Activated T-helper 1 cell treated with anti-CD3 and anti-CD28 coated beads, Interleukin-12 subunit alpha, Interleukin-12 subunit beta, Interleukin-2, Interleukin-4 antibody, amounts not matched to agents 30 ng/mL and 10 ng/mL and 1 ng/mL, durations not matched to agents 14 hours and 24 hours and 36 hours (primary cell): ENCODE measurements at places on chromosomes 7 and 10. TPM values are rescaled to one million over a fixed set of nuclear protein-coding genes. Genes with fewer than 3 reads are reported as not detected.

Gene TRPV6
- not detected in 2 replicates for total RNA-seq

DNA sequence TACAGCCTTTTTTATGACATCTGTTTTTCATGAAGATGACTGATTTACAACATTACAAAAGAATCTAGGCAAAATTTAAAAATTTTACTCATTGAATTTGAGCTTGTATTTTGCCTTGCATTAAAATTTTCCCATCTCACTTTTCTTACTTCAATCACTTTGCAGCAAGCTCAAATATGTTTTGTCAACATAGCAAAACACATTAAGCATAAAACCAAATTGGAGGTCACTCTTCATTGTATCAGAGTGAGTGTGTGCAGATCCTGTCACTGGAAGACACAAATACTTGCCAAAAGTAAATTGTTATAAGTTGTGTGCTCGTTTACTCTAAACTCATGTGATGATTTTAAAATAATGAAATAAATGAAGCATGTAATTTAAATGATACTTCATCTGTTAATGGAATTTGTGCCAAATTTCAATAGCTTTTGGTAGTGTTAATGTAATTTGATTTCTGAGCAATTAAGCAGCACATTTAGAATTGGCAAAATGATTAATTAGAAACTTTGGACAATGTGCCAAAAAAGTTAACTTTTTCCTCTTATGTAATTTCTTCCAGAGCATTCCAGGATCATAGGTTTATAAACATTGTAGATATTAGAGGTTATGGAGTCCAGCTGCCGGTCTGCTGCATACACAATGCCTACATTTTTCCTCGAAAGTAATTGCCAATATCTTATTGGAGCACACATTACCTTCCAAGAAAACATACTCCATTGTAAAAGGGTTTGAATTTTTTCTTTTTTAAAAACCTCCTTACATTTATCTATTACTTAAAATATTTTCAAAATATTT lies 1078.2 kb upstream of the LRRTM3 start:
- no peak for DNase-seq

Gene PLEKHS1
- 0.05 and 0.07 TPM in 2 replicates for total RNA-seq

GRCh38 chr10:99537989-99538917 lies 5.5 kb downstream of the NKX2-3 start:
- DNase-seq: no peak

Gene TMEM140
- 2.9 and 4.5 TPM in 2 replicates for total RNA-seq

DNA sequence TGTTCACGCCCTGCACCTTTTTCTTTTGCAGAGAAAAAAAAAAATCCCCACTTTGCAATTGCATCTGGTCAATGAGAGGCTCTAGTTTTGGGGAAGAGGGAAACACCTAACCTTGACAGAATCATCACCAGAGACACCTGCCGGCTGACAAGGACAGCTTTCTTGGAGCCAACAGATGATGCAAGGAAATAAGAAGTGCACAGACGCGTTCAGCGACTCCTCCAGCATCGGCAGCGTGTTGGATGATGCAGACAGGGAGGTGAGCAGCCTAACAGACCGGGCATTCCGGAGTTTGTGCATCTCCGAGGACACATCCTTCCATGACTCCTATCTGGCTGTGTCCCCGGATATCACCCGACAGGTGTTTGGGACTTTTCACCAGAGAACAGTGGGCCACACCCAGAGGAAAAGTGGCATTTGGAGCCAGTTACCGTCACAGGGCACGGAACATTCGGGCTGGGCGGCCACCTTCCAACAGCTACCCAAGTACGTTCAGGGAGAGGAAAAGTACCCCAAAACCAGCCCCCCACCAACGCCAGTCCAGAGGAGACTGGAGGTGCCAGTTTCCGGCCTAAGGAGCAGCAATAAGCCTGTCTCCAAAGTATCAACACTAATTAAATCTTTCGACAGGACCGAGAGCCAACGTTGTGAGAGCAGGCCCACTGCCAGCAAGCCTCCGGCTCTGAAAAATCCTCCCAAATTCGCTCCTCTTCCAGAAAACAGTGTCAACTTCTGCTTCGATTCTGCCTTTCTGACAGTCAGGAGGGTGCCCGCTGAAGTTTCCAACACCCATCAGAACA lies 23.6 kb downstream of the C10orf71 start:
- no peak for DNase-seq

DNA sequence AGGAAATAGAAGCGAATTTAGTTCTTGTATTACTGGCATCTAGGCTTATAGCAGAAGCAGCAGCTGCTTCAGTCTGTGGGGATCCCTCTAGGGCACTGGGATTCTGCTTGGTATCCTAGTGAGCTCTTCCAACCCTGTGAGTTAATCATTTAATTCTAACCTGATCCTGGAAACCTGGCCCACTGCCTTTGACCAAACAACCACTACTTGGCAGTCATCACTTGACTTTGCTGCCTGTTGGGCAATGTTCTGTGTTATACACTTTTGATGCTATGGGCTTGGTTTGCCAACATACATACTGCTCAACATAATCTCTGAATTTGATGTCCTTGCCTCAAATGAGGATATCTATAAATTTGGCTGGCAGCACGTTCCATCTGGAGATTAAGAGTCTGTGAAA lies 813.4 kb downstream of the ANKRD7 start:
- no peak for DNase-seq

GRCh38 chr10:47025540-47026300 lies 114.5 kb downstream of the PTPN20 start:
- DNase-seq: no peak

Gene ZC3HAV1
- total RNA-seq: 89.7 and 90.0 TPM in 2 replicates

DNA sequence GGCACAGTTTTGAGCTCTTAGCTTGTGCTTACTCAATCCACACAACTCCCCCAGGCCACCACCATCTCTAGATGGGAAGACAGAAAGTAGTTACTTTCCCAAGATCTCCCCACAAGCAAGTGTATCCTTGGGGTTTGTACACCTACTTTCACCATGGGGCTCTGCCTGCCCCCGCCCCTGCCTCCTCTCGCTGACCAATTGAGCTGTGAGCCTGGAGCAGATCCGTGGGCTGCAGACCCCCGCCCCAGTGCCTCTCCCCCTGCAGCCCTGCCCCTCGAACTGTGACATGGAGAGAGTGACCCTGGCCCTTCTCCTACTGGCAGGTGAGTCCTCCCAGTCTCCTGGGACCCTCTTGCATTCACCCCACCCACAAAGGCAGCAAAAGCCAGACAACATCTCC lies 2.0 kb downstream of the FXYD4 start:
- no peak for DNase-seq

GRCh38 chr10:43892062-43892770 lies 243.5 kb upstream of the ZNF32 start:
- no peak for DNase-seq

Gene KIAA1217
- 6.2 and 6.4 TPM in 2 replicates for total RNA-seq

GRCh38 chr10:74314166-74314565 lies 163.1 kb downstream of the ADK start:
- no peak for DNase-seq

DNA sequence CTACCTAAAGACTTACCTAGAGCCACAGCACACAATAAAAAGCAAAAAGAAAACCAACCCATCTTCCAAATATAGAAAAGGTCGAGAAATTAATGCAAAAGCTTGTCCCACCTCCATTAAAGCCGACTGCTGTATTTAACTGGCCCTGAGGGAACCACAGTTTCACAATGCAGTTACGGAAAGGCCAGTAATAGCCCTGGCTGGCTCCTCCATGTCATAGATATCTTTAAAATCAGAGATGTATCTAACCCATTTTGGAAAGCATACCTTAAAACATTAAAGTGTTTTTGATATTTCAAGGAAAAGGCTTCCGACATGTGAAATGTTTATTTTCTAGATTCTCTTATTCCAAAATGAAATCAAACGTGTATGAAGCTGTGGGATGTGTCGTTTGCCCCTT lies 23.0 kb downstream of the HDAC9 start:
- DNase-seq: no peak

GRCh38 chr7:114653364-114654088 lies 238.9 kb downstream of the FOXP2 start:
- no peak for DNase-seq

- DNase-seq: no peak
Measured at GRCh38 chr7:9978106-9979064, 995.3 kb upstream of the PHF14 start.

Gene ACSL5
- total RNA-seq: 46.7 and 50.7 TPM in 2 replicates

Gene MICU1
- total RNA-seq: 28.4 and 29.5 TPM in 2 replicates

DNA sequence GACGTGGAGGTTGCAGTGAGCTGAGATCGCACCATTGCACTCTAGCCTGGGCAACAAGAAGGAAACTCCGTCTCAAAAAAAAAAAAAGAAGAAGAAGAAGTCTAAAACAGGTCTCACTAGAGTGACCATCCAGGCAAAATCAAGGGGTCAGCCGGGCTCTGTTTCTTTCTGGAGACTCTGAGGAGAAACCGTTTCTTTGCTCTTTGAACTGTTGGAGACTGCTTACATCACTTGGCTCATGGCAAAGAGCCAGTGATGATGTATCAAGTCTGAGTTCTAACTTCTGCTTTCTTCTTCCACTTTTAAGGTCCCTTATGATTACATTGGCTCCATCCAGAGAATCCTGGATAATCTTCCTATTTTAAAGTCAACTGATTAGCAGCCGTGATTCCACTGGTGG lies 306.8 kb downstream of the WDR11 start:
- no peak for DNase-seq

DNA sequence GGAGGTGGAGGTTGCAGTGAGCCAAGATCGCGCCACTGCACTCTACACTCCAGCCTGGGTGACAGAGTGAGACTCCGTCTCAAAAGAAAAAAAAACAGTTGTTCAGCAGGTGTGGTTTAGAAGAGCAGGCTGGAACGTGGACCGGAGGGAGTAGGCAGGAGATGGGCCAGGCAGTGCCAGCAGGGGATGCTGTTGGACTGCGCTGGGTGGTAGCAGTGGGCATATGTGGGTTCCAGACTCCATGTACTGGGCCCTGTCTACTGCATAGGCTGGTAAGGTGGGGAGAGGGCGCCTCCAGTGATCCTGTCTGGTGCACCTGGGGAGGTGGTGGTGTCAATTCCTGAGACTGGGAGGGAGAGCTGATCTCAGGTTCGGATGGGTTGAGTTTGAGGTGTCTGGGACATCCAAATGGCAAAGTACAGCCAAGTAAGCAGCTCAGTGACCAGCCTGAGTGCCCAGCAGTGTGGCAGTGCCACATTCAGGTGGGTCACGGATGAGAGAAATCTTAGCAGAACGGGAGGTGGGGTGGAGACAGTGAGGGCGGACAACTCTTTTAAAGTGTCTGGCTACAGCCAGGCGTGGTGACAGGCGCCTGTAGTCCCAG lies 25.9 kb downstream of the SFXN4 start:
- peak; percentile 31 for DNase-seq

Gene NPY4R2
- total RNA-seq: not detected in 2 replicates

GRCh38 chr7:137572056-137572784 lies 228.7 kb upstream of the PTN start:
- DNase-seq: no peak

- DNase-seq: no peak
Measured at GRCh38 chr7:87948371-87948770, 14.3 kb downstream of the ADAM22 start.

DNA sequence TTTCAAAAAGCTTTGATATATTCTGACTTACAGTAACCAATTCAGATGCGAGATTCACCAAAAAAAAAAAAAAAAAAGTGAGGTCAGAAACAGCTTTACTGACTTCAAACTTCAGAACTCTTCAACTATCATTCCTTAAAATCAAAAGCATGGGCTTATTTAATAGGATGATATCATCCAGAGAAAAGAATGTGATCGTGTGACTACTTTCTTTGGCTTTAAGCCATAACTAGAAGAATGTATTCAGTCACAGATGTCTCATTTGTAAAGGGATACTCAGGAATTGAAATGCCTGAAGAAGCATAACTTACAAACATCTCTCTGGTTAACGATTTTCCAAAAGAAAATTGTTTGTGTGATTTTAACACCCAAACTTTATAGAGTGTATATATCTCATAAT lies 11.5 kb downstream of the TPK1 start:
- no peak for DNase-seq
